Amniotic stem cell (primary cell): ENCODE measurements at places on chromosomes 2 and 18.

DNA sequence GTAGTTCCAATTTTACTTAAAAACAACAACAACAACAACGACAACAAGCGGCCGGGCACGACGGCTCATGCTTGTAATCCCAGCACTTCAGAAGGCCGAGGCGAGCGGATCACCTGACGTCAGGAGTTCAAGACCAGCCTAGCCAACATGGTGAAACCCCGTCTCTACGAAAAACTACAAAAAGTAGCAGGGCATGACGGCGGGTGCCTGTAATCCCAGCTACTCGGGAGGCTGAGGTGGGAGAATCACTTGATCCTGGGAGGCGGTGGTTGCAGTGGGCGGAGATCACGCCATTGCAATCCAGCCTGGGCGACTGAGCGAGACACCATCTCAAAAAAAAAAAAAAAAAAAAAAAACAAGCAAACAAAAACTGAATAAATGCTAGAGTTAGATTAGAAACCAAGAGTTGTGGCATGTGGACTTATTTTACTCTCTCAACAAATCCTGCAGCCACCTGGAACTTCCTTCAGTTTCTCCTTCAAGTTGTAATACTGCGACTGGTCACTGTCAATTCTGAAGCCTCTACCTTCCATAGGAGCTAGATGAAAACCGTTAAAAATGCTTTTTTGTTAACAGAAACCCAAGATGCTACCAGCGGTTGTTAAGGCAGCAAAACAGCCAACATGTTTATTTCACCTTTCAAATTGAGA, 1.3 kb downstream of the ATP5F1A start:
- DNase-seq: no peak

DNA sequence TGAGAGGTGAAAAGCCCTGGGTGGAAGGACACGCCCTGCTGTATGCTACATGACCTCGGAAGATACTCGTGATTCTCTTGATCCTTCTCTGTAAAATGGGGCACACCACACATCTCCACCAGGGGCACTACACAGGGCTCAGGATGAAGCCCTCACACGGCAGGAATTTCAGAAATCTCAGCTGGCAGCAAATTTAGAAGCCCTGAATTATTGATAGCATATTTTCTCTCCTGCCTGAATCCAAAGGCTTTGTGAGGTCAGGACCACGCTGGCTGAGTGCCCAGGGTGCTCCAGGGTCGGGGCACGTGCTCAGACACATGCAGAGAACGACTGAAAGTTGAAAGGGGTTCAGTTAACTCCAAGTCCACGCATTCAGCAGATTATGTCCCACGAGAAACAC, 42.1 kb upstream of the GALR1 start:
- DNase-seq: peak; percentile 37

DNA sequence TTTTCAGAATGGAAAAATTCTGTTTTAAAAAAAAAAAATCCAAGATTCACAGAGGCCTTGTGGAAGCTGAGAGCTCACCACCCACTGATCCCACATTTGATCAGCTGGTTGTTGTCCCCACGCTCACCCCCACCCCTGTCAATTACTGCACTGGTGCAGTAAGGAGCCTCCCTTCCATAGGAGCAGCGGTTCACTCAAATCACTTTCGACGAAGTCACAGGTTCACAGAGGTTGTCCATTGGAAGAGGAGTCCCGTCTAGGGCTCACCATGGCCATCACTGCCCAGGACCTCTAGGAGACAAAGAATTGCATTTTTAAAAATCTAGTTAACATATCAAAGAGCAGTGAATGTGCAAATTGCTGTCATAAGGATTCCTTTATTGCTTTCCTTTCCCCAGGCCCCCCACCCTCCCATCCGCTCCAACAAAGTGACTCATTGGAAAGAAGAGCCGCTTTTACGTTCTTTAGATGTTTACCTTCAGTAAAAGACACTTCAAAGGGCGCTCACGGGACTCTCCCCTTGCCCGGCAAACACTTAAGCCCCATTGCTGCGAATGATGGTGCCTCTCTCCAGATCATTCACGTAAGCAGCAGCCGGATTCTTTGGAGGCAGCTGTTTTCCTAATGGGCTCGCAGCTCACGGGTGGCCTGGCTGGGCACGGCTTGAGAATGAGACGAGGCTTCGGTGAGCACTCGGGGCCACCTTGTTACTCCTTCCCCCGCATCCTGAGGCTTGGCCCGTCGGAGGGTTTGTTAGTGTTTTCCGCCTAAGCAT, 165.5 kb upstream of the SALL3 start:
- no peak for DNase-seq

DNA sequence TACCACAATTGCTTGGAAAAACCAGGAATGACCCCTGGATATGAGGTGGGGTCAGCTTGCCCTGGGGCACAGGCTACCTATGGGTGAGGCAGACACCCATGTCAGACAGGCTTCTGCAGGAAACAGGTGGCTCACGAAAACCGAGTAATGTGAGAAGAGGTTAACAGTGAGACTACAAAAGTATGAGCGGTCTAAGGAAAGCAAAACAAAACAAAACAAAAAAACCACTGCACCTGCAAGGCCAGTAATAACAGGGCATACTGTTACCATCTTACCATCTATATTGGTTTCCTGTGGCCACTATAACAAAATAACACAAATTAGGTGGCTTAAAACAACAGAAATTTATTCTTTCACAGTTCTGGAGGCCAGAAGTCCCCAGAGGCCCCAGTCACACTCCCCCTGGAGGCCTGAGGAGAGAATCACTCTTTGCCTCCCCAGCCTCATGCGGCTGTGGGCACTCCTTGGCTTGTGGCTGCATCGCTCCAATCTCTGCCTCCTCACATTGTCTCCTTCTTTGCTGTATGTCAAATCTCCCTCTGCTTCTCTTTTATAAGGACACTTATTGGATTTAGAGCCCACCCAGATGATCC, 86.6 kb upstream of the EPC2 start:
- no peak for DNase-seq

DNA sequence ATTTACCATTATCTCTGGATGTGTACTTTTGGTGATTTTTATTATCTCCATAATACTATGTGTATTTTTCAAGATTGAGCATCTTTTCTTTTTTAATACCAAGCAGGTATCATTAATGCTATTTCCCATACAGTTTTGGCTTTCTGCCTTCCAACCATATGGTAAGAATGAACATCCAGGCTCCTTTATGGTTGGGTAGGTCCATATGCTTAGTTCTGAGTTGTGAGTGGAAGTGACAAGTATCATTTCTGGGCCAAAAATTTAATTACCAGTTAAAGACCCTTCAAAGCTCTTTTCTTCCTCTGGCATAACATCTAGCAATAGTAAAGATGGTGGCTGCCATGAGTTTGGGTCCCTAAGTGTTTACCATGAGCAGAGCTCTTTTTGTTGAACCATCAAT, 4.3 kb upstream of the RBM43 start:
- no peak for DNase-seq

GRCh38 chr2:100887713-100888495, 68.0 kb downstream of the NPAS2 start:
- DNase-seq: no peak
